ENCODE measurements at places on chromosomes 4 and X.

DNA sequence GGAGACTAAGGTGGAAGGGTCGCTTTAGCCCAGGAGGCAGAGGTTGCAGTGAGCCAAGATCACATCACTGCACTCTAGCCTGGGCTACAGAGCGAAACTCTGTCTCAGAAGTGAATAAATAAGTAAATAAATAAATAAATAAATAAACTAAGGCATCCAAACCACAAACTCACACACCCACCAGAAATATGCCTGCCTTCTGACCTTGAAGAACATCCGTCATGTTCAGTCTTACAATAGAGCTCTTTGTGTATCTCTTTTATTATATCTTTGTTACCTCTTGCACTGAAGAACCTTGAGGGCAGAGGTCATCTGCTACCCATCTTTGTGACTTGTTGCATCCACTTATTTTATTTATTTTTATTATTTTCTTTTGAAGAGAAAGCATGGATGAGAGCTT, 71.6 kb downstream of the PRRG1 start:
- DNase-seq, result no peak

GRCh38 chr4:142778900-142779299, 67.2 kb downstream of the INPP4B start:
- DNase-seq, result no peak

GRCh38 chr4:112910109-112910736, 139.2 kb upstream of the ANK2 start:
- no peak for DNase-seq

- no peak for DNase-seq
These were observed 3.0 kb downstream of the PLXNB3 start for GRCh38 chrX:153766871-153767673.

DNA sequence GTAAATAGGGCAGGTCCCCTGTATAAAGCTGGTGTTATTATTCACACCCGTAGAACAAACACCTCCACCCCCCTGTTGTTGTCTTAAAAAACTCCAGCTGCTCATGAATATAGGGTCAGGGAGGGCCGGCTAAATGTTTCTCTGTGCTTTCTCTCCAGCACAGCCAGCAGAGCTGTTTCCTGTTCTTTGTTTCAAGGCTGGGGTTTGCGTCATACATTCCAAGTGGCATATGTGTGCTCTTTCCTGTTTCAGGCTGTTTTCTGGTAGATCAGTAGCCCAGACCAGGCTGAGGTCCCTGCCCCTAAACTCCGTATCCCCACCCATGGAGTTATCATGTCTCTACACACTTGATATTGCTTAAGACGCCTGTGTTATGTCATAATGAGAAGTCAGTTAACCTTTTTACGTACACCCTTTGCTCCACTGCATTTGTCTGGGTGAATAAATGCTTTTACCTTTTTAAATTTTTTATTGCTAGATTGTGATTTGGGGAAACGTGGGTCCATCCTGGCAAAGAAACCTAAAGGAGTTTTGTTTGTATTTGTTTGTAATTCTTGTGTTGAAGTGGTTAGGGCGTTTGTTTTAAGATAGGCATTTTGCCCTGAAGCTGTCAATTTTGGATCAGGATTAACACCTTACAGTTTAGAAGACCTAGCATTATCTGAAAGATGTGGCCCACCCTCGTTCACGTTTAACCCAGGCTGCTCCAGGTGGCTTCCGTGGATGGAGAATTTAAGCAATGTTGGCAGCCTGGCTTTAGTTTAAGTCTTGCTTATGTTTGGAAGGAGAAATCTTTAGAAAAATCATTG, 3.3 kb downstream of the KLF3 start:
- peak; percentile 81 for DNase-seq

DNA sequence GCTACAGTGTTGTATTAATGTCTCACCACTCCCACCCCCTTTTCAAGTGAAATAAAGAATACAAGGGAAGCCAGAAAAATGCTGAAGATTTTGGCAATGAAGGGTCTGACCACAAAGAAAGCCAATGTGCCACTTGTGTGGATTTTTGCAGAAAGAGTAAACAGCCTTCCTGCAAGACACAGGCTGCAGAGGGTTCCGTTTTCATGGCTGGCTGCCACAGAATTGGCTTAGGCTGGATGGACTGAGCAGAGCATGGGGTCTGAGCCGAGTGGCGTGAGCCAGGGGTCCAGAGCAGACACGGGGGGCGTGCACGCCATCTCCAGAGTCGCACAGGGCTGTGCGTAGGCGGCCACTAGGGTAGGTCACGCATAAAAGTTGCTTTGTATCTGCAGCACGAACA, 69.2 kb downstream of the MTNR1A start:
- DNase-seq, result no peak

- no peak for DNase-seq
These were observed 78.6 kb upstream of the PNPLA4 start for GRCh38 chrX:8005678-8006347.

- DNase-seq, result no peak
These were observed 271.9 kb downstream of the GPM6A start for GRCh38 chr4:175540151-175540550.

GRCh38 chr4:188551156-188551555, 411.9 kb downstream of the TRIML1 start:
- no peak for DNase-seq

DNA sequence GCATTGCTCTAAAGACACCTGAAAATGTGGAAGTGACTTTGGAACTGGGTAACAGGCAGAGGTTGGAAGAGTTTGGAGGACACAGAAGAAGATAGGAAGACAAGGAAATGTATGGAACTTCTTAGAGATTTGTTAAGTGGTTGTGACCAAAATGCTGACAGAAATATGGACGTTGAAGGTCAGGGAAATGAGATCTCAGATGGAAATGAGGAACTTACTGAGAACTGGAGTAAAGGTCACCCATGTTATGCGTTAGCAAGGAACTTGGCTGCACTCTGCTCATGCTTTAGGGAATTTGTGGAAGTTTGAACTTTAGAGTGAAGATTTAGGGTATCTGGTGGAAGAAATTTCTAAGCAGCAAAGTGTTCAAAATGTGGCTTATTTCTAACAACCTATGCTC, 99.4 kb downstream of the FAM13A start:
- DNase-seq, result no peak

DNA sequence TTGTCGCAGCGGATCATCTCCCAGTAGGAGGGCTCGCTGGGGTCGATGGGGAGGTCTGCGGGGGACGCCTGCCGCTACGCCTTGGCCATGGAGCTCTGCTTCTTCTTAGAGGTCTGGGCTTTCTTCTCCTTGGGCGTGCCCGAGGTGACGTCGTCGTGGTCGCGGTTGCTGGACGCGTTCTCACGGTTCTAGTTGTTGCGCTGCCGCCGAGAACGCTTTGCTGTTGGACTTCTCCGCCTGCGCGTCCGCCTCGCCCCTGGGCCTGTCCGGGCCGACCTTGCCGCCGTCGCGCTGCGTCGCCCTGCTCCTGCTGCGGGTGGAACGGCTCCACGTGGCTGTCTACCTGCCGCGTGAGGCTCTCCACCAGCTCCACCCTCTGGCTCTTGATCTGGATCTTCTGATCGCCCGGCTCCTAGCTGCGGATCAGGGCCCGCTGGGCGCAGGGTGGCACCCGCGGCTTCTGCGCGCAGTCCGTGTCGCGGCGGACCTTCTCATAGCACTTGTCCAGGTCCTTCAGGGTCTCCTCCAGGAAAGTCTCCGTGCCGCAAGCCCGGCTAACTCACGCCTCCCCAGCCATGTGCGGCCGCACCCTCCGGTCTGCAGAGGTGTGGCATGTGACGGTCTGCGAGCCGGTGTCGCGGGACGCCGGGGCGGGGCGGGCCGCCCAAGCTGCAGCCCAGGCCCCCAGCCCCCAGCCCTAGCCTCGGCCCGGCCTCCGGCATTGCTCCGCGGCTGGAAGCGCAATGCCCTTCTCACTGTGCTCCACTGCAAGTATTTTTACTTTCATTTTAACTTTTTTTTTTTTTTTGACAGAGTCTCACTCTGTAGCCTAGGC, 40.5 kb upstream of the OGT start:
- DNase-seq, result peak; percentile 32

- DNase-seq, result peak; percentile 15
These were observed 9.9 kb upstream of the PI4K2B start for GRCh38 chr4:25223802-25224375.

DNA sequence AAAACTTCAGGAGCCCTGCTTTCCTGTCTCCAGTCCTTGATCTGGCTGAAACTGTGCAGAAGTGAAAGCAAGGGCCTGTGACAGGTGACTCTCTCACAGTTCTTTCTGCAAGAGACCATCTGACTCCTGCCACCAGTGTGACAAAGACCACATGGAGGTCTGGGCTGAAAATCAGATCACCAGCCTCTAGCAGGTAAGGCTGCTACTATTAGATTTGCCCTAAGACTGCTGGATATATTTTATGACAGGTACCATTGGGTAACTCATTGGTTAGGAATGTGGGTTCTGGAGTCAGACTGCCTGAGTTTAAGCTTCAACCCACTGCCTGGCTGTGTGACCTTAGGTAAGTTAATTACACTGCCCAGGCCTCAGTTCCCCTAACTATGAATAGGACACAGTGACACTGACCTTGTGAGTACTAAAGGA, 163.3 kb upstream of the SLC7A11 start:
- DNase-seq, result no peak

DNA sequence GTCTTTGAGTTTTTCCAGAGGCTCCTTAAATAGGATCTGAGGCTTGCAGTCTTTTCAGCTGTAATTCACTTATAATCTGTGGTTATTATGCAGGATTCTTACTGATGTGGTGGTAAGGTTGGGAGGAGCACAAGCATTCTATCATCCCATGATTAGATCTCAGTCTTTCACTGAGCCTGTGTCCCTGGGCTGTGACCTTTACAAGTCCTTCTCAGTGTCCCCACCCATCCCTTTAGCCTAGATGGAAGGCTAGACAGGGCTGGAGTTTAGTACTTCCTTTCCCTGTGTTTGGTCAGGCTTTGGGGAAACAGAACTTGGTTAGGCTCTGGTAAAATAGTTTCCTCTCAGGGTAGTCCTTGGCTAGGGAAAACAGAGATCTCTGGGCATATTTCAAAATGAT, 17.1 kb upstream of the NKAP start:
- no peak for DNase-seq

GRCh38 chrX:110287605-110288004, 30.3 kb downstream of the AMMECR1 start:
- DNase-seq, result no peak

- no peak for DNase-seq
These were observed 10.8 kb upstream of the KLKB1 start for GRCh38 chr4:186216465-186217024.

GRCh38 chr4:101885574-101885973, 95.0 kb downstream of the BANK1 start:
- no peak for DNase-seq

- no peak for DNase-seq
These were observed 63.7 kb downstream of the STK32B start for GRCh38 chr4:5114950-5115349.

DNA sequence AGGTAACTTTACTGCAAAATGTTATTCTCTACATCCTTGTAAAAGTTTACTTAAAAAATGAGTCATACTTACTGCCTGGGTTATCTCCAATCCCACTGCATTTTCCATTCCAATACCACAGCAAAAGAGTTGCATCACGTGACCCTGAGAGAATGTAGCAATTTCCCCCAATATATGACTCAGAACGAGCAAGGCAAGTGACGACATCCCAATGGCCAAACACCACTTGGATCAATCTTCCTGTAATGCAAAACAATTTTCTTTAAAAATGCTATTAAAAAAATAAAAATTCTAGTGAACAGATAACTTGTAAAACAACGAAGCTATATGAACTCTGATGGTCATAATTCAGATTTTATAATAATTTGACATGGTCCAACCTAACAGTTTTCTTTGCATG, 224.3 kb downstream of the DCLK2 start:
- DNase-seq, result no peak

DNA sequence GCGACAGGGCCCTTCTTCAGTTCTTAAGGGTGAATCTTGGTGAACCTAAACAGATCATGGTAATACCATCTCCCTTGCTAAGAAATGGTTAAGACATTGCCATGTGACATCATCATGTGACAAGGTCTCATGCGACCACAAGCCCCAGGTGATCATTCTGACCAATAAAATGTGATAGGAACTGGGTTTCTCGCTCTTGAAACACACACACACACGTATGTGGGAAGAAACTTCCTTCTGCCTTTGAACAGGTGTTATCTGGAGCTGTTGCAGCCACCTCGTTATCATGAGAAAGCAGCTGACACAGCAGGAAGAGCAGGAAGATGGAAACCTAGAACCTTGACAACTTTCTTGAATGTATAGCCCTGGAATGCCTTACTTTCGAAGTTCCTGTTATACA, 10.2 kb downstream of the SOD3 start:
- DNase-seq, result no peak

DNA sequence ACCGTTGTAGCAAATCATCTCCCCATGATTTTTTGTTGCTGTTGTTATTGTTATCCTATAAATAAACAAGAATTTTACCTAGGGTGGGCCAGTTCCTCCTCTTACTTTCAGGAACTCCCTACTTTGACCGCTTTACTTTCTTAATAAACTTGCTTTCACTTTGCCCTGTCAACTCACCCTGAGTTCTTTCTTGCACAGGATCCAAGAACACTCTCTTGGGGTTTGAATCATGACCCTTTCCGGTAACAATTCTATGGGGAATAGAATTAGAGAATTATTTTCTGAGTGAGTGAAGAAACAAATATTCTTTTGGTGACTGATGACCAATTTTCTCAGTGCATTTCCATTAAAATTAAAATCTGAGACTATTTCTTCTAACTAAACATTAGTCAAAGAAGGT, 584.0 kb upstream of the TENM3 start:
- no peak for DNase-seq

DNA sequence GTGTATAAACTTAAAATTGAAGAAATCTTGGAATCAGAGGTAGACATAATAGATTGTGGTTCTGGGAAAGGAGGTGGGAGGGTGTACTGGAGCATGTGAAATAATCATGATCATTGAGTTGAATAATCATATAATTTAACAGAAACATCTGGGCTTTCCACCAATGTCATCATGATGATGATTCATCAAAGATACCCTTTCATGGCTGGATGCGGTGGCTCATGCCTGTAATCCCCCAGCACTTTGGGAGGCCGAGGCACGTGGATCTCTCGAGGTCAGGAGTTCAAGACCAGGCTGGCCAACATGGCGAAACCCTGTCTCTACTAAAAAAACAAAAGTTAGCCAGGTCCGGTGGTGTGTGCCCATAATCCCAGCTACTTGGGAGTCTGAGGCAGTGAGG, 6.7 kb upstream of the RUFY3 start:
- DNase-seq, result no peak

DNA sequence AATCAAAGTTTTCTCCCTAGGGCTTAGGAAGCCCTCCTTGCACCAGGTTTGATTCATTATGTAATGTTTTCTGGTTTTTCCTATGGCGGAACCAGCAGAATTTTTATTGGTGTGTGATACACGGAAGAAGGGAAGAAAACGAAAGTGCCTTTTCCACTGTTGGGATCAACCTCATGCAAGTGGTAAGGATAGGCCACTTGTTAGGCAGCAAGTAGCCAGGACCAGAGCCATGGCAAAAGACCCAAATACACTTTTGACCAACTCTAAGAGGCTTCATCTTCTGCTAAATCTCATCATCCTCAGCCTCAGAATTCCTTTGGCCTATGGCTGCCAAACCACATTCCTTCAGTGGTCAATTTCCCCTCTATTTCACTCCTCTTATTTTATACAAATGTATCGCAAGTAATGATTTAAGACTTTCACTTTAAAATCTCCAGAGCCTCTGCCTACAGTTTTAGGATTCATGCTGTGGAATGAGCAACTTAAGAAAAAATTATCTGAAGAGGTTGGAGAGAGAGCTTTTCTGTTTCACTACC, 21.2 kb downstream of the PPAT start:
- no peak for DNase-seq

All from T-helper 1 cell (primary cell).